SJCRH30 (cell line): ENCODE measurements at places on chromosomes 7 and 10.

DNA sequence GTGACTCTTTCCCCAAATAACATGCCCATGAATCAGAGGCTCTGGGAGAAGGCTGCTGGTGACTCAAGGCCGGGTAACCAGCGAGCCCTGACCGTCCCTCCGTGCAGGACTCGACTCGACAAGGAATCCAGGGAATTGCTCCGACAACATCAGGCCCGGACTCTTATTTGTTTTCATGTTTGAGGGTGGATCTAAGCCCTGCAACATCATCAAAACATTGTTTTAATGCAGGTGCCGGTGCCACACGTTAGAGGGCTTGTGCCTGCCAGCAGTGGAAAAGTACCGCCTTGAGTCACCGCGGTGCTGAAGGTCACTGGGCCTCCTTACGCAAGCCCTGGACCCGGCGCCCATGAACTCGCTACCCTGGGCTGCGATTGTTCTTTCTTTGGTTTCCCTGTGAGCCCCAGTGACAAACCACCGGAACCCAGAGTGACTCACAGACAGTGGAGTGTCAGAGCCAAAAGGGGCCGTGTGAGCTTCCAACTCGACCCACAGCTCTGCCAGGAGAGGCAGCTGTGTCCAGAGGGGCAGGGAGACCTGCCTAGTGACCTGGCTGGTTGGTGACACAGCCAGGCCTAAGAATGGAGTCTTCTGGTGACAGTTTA, 139.4 kb upstream of the SHH start:
- no peak for DNase-seq

GRCh38 chr10:128178302-128178958, 52.2 kb upstream of the MKI67 start:
- DNase-seq, result peak; percentile 60

- no peak for DNase-seq
Observed at GRCh38 chr7:116223588-116223987, 13.2 kb downstream of the TES start.

- DNase-seq, result no peak
Observed at GRCh38 chr10:15280462-15280861, 90.6 kb downstream of the FAM171A1 start.

DNA sequence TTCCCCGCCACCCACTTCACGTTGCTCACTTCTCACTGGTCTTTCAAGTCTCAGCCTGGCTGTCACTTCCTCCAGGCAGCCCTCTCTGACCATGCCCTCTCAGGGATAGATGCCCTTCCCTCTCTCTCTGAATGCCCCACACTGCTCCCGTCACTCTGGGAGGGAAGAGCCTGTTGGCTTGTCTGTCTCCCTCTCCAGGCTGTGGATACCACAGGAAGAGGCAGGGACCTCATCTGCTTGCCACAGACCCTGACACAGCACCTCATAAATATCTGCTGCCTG, 93.1 kb downstream of the OAT start:
- no peak for DNase-seq
